ENCODE measurements at places on chromosomes 7 and 10.

DNA sequence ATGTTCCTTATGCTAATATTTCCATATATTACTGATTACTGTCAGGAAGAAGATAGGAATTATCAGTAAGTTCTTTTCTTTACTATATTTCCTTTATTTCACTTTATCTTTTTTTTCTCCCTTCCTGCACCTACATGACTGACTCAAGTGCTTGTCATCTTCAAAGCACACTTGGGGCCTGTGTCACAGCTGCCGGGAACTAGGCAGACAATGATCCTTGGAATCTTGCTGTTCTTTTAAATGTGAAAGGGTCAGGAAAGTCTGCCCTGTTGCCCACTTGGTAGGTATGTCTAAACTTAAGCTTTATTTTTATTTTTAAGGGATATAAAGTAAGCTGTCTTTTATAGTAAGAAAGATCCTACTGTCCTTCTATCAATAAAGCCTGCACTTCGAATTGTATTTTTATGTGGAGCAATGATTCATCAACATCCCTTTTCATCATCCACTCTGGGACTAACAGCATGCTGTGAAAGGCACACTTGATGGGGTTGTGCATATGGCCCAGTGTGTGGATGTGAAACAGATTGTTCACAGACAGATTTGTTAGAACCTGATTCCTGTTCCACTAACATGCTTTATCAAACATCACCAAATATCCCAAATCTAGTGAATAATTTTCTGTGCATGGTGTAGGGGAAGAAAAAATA is 556.9 kb downstream of the DNAJB9 start:
- no peak for DNase-seq

GRCh38 chr10:10320956-10321355 is 696.7 kb upstream of the CELF2 start:
- no peak for DNase-seq

DNA sequence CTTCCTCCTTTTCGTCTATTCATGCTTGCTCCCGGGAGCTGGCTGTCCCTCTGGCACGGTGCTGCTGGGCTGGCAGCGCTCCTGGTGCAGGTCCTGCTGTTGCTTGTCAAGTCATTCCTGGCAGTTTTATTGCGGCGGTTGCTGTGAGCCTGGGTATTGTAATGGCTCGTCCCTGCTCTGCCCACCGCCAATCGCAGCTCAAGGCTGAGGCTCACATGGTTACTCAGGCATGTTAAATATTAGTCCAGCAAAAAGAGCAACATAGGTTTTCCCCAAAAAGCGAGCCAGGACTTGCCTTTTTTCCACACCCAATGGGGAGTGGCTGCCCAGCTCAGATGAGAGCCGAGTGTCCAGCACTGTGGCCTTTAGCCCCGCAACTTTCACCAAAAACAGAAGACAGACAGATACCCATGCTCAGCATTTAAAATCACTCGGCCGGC is 492.9 kb upstream of the FOXK1 start:
- DNase-seq = no peak

- DNase-seq = no peak
Measured at GRCh38 chr7:42174391-42174912, 62.6 kb downstream of the GLI3 start.

GRCh38 chr7:87926581-87927461 is 7.2 kb upstream of the ADAM22 start:
- peak; percentile 78 for DNase-seq

- no peak for DNase-seq
Measured at GRCh38 chr10:96846395-96846794, 14.3 kb downstream of the LCOR start.

DNA sequence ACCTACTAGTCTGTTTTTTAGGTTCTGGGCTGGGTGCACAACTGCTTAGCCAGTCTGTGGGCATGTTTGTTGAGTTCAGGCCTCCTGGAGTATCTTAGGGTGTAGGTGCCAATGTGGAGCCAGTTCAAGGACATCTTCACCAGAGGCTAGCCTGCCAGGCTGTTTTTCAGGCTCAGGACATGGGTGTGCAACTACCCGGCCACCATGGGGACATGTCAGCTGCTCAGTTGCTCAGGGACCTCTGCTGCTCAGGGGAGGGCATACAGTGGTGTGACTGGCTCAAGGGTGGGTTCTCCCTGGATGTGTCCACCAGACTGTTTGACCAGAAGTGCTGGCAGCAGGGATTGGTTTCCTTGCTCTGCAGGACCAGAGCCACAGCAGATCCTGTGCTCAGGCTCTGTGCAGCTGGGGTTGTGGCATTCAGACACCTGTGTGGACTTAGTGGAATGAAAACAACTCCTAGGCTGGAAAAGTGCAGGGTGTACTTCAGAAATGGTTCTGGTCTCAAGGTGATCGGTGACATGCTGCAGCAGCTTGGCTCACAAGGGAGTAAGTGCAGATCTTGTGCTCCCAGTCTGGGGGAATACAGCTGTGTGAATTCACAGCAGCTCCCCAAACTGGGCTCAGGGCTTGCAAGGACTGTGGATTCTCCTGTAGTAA is 44.8 kb downstream of the PALS2 start:
- no peak for DNase-seq

DNA sequence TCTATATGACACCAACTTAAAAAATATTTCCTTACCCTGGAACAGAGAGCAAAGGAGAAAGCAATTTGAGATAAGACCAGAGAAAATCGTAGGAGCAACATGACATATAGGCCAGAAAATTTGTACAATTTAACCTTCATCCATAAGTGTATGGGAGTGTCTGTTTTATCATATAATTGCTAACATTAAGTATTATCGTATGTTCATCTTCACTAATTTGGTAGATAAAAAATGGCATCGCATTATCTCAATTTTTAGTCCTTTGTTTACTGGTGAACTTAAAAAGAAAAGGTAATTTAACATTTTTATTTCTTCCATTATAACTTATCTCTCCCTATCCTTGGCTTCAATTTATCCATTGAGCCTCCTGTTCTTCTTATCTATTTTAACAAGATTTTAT is 873.4 kb downstream of the KCNMA1 start:
- DNase-seq = no peak

GRCh38 chr10:110780704-110781103 is 91.0 kb upstream of the PDCD4 start:
- no peak for DNase-seq

DNA sequence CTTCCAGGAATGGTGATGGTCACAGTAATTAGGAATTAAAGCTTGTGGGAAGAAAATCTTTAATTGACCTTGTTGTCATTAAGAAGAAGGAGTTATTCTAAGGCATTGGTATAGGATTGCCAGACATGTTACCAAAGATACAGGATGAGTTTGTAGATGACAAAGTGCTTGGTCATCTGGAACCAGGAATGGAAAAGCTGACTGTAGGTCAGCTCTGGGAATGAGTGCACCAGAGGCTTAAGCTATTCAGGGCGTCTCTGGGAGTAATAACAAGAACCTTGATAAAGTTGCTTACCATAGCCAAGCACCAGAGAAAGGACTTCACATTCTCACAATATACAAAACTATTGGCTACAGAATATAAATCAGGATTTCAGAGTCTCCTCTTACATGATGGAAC is 89.0 kb downstream of the PHTF2 start:
- DNase-seq = no peak
